ENCODE measurements at places on chromosomes 12 and 14.
A peak's percentile ranks its signal among the peaks of the same experiment; 100 is the strongest.

GRCh38 chr12:108857158-108857407 lies 300 bp downstream of the SSH1 start:
- DNase-seq, result no peak

GRCh38 chr12:92529944-92530343 lies 172.8 kb upstream of the PLEKHG7 start:
- no peak for DNase-seq

- DNase-seq, result no peak
Measured at GRCh38 chr12:88361493-88361892, 218.8 kb downstream of the KITLG start.

DNA sequence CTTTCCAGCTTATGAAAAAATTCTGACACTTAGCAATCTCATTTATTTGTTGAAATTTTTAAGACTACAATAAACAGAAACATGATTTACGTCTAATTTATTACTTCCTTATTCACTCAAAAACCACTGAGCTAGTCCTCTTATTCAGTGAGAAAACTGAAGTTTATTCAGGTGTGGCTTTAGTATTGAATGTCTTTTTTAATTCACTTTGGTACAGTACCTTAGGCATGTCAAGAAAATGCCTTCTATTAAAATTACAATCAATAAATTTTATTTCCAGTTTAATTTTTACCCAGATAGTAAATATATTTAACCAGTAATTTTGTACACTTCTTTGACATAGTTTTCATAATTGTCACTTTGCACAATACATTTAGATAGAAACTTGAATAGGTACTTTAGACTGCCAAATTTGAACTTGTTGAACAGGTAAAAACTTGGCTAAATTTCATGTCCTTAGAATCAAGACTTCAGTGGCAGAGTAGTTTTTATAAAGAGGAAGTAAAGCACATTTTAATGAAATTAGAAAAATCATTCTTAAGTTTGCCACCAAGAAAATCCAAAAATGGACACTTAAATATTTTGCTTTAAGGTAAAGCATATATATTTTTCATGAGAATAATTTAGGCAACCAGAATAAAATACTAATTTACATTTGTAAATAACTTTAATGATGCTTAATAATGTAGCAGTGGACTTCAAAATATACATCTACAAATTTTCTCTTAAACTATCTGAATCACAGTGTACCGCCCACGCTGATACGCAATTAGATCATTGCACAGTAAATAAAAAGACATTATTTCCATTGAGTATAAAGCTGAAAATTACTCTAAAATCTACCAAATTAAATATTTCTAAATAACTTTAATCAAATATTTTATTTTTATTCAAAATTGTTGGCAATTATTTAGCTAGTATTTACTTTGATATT lies 159.1 kb downstream of the RASSF9 start:
- no peak for DNase-seq

DNA sequence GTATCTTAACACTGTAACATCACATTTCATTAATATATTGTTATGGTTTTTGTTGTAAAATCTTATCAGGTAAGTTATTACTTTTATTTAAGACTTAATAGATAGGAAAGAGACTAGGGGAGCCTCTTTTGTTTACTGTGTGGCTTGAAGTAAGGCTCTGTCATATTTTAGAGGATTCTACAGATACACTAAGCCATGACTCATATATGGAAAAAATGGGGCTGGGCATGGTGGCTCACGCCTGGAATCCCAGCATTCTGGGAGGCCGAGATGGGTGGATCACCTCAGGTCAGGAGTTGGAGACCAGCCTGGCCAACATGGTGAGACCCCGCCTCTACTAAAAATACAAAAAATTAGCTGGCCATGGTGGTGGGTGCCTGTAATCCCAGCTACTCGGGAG lies 23.6 kb upstream of the NPFF start:
- peak; percentile 40 for DNase-seq

- no peak for DNase-seq
Measured at GRCh38 chr14:73125169-73125588, 11.1 kb upstream of the PSEN1 start.

DNA sequence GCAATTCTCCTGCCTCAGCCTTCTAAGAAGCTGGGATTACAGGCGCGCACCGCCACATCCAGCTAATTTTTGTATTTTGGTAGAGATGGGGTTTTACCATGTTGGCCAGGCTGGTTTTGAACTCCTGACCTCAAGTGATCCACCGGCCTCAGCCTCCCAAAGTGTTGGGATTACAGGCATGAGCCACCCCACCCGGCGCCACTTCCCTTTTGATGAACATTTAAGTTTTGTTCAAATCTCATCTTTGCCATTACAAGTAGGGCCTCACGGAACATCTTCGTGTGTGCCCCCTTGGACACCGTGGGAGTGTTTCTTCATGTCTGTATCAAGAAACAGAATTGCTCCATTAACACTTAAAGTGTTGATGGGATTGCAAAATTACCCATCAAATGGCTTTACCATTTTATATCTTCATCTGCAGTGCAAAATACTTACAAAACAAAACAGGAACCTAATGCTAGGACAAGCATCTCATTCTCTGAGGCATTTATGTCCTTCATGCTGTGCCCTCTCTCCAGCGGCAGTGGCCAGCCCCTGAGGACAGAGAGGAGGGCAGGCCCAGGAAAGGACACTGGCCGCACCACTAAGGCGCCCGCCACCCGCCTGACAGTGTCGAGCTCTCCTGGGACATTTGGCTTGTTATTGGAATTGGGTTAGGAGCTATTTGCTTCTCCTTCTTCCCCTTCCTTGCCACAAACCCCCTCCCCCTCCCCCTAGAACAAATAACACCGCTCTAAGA lies 61.7 kb downstream of the RFX4 start:
- DNase-seq, result no peak

- no peak for DNase-seq
Measured at GRCh38 chr14:101313268-101313667, 248.0 kb upstream of the DIO3 start.

DNA sequence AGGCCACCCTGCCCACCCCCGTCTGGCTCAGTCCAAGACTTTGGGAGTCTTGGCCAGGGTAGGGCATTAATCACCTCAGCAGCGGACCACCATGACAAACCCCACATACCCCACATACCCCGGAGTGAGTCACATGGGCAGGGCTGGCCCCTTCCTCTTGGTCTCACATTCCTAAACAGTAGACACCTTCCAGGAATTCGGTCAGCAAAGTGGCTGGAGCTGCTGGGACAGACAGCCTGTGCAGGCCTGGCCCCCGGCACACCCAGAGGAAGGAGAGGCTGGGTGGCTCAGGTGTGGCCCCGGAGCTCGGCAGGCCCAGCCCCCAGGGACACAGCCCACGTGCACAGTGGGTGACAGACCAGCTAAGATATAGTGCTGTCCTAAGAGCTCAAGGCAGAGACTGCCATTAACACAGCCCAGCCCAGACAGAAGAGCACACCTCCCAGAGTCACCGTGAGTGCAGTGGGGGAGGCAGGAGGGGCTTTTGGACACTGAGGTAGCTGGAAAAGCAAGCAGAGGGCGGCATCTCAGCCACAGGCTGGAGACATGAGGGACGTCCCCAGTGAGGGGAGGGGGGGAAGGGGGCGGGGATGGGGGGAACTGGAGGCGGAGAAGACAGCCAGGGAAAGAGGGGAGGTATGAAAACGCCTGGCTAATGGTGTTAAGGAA lies 24.0 kb downstream of the CCDC85C start:
- peak; percentile 56 for DNase-seq

DNA sequence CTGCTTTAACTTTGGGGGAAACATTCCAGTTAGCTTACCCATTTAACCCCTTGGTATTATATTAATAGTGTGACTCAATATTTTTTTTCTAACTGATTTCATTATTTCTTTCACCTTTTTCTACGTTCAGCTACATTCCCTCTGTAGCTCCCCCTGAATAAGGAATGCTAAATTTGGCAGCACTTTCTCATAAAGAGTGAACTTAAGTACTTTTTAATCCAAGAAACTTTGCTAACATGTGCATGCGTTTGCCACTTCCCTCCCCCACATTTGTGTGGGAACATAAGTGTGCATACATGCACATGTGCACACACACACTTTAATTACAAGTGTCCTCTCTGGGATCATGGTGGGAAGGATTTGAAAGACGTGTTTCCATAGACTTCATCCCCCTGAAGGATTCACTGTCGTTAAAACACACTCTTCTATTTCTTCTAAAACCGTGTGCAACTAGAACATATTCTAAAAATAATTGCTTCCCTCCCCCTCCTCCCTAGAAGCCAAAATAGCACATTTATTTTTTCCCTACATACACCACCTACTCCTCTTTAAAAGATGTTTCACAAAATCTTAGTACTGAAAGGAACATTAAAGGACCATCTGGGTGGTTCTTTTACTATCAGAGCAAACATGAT lies 142.6 kb downstream of the PPM1H start:
- no peak for DNase-seq

- DNase-seq, result no peak
Measured at GRCh38 chr12:114343585-114344302, 62.2 kb downstream of the TBX5 start.

All from AG08395 (cell line).